Hair follicle dermal papilla cell (primary cell): ENCODE measurements at places on chromosomes 4 and X. TPM values are rescaled to one million over a fixed set of nuclear protein-coding genes. Genes with fewer than 3 reads are reported as not detected.

Gene KLKB1
- not detected in 2 replicates for total RNA-seq

Gene RGN
- 4.0 and 5.0 TPM in 2 replicates for total RNA-seq

Gene MAGEA2
- total RNA-seq = not detected in 2 replicates

Gene LIMCH1
- 0.81 and 3.3 TPM in 2 replicates for total RNA-seq

Gene PSAPL1
- not detected in 2 replicates for total RNA-seq

Gene PARM1
- total RNA-seq = 0.32 and 0.36 TPM in 2 replicates

Gene COMMD8
- total RNA-seq = 24.3 and 34.6 TPM in 2 replicates

Gene ADGRG4
- not detected in 2 replicates for total RNA-seq

Gene BGN
- 39.8 and 63.6 TPM in 2 replicates for total RNA-seq

Gene LUZP4
- total RNA-seq = not detected in 2 replicates
